ENCODE measurements at places on chromosomes 1 and 21.

DNA sequence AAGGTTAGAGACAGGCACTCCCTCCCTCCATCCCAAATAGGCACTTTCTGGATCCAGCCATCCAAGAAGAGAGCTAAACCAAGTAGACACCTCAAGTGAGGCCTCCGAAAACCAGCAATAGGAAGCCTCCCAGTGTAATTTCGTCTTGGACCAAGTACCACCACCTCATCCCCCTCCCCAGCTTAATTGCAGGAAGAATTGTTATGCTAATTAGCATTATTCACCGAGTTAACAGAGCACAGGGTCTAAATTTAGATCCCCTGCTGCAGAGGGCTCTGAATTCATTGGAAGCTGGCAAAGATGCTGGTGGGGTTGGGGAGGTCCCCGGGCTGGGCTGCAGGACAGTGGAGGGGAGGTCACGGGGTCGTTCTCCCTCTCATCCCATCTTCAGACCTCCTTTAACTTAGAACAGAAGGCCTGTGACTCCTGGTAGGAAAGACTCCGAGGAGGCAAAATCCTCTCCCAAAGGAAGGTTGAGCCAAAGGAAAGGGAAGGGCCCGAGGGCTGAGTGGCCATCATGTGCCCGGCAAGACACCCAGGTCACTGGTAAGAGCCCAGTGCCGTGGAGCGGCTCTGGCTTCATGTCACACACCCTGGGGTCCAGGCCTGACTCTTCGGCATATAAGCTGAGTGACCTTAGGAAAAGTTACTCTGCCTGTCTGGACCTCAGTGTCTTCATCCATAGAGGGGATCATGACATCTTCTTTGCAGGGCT is 209.2 kb upstream of the GRIK3 start:
- DNase-seq: no peak

DNA sequence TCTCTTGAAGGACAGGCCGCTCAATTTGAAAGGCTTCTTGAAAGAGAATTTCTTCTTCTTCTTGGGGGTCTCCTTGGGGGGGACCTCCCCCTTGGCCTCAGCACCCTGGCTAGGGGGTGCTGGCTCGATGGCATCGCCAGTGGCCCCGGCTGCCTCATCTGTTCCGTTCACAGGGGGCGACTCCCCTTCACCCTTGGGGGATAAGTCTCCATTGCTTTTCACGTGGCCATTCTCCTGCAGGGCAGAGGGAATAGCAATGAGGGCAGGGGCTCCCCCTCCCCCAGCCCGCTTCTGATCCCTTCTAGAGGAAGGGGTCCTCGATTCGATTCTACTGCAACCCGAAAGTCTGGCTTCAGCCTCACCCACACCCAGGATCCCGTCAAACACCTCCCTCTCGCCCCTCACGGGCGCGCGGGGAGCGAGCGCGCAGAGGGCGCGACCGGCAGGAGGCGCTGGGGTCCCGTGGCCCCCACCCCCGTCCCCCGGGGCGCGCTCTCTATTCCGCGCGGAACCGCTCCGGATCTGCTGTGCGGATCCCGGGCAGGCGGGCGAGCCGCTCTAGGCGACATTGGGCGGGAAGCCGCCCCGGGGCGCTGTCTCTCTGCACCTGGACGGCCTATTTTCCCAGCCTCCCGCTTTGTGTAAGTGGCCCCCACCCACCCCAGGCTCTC is 1.0 kb downstream of the MARCKSL1 start:
- DNase-seq: peak; percentile 54

- DNase-seq: no peak
Observed at GRCh38 chr21:17590430-17590829, 22.3 kb downstream of the BTG3 start.

- no peak for DNase-seq
Observed at GRCh38 chr1:14415396-14415795, 183.1 kb upstream of the KAZN start.

Data from HuH-7 (cell line).